ENCODE measurements at places on chromosomes 1 and 21.

DNA sequence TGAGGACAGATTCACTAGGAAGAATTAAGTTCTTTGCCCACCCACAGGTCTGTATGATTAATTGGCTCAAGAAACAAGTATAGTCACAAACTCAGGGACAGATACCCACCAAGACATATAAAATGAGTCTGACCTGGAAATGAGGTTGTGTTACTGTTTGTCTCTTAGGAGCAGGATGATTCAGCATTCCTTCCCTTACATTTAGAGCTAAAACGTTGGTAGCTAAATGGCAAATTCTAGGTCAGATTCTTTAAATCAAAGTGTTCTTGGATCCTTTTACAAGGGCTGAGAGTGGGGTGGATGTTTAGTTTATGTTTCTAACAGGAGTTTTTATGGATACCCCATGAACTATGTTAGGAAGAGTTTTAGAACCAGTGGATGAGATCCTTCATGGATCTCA is 4.7 kb downstream of the RIMKLA start:
- no peak for DNase-seq

GRCh38 chr1:227888404-227889046 is 59.2 kb downstream of the WNT9A start:
- DNase-seq = no peak

DNA sequence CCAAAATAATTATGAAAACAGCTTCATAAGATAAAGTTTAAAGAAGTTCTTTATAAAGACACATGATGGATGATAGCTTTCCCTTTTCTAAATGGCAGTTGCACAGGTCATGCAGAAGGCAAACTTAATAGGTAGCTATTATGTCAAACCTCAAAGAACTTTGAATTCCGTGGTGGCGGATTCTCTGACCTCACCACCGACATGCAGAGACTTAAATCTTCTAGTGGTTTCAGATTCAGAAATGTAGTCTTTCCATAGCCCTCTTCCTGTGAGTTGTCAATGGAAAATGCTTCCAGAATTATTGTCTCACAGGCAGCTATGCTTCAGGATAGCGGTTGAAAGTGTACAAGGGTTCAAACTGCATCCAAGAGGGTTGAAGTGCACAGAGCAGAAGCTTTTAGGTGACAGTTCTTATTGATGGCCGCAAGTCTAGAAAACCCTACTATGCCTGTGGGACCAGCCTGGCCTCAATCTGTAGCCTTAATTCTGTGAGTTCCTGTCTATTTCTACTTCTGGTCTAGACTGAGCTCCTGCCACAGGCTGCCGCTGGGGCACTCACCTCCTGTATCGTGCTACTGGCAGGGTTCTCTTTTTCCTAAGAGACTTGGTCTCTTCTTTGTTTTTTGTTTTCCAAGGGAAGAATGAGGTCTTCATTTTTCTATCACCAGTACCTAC is 117.0 kb upstream of the ERRFI1 start:
- no peak for DNase-seq

GRCh38 chr1:179709841-179710329 is 33.2 kb upstream of the FAM163A start:
- DNase-seq = no peak

All from heart left ventricle (tissue), 16 donors.